NCI-H524 treated with DMSO at 0.1 percent for 48 hours (cell line): ENCODE measurements at places on chromosomes 4 and X.

DNA sequence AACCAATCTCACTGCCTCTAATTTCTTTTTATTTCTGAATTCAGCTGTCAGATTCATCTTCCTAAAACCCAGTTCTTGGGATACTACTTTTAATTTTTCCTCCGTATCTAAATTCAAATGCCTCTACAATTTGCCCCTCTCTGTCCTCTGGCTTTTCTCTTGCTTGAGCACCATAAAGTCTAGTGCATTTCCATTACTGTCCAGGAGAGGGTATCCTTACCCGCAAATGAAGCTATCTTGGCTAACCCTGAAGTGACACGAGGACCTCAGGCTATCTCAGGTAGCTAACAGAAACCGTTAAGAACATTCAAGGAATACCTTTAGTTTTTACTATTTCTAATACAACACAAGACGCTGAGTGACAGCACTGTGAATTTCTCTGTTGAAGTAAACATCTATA lies 49.4 kb upstream of the PRR32 start:
- no peak for DNase-seq

DNA sequence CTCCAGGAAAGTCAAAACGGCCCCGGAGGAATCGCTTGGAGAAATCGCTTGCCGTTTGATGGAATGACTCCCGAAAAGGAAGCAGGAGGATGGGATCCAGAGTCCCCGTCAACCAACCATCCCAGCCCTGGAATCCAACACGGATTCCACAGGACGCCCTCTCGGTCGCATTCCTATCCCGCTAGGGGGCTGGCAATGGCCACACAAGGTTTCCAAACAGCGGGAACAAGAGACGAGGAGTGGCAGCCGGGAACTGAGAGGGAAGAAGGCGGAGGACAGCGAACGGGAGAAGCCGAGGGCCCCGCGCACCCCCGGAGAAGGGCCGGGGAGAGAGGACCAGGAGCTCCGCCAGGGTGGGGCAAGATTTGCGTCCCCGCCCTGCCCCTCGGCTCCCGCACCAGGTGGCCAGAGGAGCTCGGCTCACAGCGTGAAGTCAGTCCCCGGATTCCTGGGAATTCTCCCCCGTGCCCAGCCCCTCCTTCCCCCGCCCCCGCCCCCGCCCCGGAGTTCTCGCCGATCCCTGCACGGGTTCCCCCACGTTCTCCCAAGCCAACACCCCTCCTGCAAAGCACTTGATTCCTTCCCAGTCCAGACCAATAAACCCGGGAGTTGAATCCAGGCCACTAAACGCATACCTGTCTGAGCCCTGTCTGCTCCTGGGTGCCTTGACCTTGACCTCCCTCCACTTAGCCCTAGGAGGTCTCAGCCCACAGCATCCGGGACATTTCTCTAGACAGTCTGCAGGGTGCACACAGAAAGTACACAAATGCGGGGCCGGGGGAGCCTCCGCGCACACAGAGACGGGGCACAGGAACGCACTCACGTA lies 1.4 kb downstream of the PDZD4 start:
- DNase-seq: no peak

GRCh38 chr4:79576429-79576753 lies 168.4 kb upstream of the GK2 start:
- peak; percentile 23 for DNase-seq

DNA sequence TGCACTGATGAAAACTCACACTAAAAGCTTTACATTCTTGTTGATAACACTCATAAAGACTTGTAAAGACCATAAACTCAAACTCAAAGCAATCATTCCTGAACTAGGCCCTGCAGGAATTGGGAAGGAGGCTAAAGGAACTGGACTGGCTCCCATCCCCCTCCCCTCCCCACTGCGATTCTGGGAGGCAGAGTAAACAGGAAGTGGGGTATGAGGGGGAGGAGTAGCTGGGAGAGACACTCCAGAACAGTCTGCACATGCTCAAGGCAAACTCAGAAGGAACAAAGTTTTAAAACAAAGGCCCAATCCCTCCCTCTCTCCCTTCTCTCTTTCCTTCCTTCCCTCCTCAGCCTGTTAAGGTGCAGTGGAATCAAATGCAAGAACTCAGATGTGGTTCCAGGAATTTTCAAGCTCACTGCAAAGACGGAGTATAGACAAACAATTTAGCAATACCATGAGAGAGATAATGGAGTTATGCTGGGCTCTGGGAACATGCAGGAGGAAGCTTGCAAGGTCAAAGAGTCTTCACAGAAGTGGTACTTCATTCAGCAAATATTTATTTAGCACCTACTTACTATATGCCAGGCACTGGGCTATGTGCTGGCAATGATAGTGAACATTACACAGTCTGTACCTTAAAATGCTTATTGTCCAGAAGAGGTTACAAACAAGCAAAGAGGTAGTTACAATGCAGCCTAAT lies 15.9 kb downstream of the MID1IP1 start:
- no peak for DNase-seq

- no peak for DNase-seq
Observed at GRCh38 chrX:8433109-8434062, 31.2 kb upstream of the VCX3B start.

DNA sequence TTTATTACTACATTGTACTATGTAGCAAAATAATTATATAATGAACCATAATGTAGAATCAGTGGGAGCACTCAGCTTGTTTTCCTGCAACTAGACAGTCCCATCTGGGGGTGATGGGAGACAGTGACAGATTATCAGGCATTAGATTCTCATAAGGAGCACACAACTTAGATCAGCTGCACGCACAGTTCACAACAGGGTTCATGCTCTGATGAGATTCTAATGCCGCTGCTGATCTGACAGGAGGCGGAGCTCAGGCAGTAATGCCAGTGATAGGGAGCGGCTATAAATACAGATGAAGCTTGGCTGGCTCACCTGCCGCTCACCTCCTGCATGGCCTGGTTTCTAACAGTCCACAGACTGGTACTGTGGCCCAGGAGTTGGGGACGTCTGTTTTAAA lies 199.2 kb downstream of the MAB21L2 start:
- no peak for DNase-seq

DNA sequence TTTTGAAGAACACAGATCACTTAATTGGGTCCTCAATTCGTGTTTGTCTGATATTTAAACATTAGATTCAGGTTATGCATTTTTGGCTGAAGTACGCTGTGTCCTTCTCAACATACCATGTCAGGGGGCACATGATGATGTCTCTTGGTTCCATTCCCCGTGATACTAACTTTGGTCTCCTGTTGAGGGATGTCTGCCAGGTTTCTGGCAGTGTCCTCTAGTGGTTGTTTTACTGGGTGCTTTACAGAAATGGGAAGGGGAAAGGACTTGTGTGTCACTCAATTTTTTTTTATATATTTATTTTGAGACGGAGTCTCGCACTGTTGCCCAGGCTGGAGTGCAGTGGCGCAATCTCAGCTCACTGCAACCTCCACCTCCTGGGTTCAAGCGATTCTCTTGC lies 58.2 kb downstream of the WWC2 start:
- DNase-seq: no peak

DNA sequence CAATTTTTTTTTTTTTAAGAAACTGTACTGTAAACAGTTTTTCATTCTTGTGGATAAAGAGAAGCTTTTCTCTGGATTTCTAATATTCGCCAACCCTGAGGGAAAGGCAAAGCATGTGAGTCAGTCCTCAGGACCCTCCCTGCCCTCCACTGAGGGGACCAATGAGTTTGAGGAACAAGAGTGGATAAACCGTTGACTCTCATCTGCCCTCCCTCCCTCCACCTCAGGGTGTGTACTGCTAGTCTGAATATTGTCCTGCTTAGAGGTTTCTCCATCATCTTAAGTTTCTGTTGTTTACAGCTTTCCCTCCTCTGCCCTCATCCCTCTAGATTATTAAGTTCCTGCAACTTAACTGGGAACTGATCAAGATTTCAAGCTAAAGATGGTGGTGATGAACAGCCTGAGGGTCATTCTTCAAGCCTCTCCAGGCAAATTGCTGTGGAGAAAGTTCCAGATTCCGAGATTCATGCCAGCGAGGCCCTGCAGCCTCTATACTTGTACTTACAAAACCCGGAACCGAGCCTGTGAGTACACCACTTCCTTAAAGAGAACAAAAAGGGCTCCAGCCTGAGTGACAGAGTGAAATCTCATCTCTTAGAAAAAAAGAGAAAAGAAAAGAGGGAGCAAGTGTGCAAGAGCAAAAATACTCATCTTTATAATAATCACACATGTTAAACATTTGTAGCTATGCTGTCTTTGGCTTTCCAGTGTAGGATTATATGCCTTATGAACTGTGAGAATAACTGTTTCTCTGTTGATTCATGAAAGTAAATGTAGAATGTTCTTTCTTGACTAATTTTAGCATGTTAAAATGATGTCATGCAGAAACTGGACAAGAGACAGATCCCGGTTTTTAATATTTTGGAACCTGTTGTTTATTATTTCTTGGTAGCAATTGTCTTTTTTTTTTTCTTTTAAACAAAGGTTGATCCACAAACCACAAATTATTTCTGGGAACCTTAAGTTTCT lies 11.9 kb downstream of the CA5B start:
- DNase-seq: no peak

- DNase-seq: no peak
Observed at GRCh38 chr4:4316150-4316495, 26.1 kb downstream of the ZBTB49 start.

GRCh38 chr4:76545226-76545884 lies 110.3 kb downstream of the SHROOM3 start:
- no peak for DNase-seq

GRCh38 chrX:114065577-114066223 lies 518.2 kb upstream of the HTR2C start:
- DNase-seq: no peak

DNA sequence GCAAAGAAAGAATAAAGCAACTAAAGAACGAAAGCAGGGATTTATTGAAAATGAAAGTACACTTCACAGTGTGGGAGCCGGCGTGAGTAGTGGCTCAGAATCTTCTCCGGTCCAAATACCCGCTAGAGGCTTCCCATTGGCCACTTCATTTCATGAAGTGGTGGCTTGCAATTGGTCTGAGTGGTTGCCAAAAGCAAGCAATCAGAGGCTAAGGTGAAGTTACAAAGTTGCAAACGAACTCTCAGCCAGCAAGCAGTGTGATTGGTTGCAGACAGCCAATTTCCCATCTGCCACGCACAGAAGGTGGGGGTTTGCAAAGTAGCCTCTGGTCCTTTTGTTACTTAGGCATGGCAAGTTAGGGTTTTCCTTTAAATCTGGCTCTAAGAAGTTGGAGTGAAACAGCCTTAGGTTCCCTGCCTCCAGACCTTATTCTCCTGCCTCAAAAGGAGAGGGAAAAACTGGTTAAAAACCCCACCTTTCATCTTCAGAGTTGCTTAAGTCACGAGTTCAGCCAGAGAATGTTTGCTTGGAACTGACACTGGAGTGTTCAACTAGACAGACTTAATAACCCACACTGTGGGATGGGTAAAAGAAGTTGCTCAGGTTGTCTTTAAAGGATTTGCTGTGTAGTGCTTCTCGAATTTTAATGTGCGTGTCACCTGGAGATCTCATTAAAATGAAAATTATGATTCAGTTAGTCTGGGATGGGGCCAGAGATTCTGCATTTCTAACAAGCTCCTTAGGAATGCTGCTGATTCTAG lies 6.9 kb upstream of the CLOCK start:
- peak; percentile 78 for DNase-seq
